ENCODE measurements at places on chromosomes 7 and 10. TPM values are rescaled to one million over a fixed set of nuclear protein-coding genes. Genes with fewer than 3 reads are reported as not detected.
A peak's percentile ranks its signal among the peaks of the same experiment; 100 is the strongest.

GRCh38 chr7:11175887-11176286 is 202.2 kb downstream of the PHF14 start:
- no peak overlapping the region for H3K27ac ChIP-seq
- H3K4me3 ChIP-seq, result no peak overlapping the region
- H3K36me3 ChIP-seq, result no peaks in the 10 kb centered on the region
- DNase-seq, result no peak
- no peaks in the 10 kb centered on the region for H3K4me1 ChIP-seq
- no peaks in the 10 kb centered on the region for H3K27me3 ChIP-seq

DNA sequence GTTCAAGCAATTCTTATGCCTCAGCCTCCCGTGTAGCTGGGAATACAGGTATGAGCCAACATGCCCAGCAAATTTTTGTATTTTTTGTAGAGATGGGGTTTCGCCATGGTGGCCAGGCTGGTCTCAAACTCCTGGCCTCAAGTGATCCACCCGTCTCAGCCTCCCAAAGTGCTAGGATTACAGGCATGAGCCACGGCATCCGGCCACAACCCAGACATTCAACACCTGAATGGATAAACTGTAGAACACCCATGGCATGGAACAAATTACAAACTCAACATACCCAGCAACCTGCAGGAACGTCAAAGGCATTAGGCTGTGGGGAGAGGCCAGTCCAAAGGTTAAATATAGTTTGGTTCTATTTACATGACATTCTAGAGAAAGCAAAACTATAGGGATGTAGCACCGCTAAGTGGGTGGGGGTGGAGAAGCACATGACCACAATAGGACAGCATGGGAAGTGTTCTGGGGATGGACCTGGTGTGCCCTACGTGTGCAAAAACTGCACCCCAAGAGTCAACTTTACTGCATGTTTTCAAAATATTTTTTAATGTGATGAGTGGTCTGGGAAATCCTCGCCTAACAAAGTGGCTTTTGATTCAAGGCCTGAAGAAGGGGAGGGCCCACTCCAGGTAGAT is 6.5 kb upstream of the PGAM2 start:
- H3K4me1 ChIP-seq, result peaks cover 13% of the 10 kb centered on the region
- no peak for DNase-seq
- peaks cover 2% of the 10 kb centered on the region for H3K36me3 ChIP-seq
- H3K4me3 ChIP-seq, result no peak overlapping the region

DNA sequence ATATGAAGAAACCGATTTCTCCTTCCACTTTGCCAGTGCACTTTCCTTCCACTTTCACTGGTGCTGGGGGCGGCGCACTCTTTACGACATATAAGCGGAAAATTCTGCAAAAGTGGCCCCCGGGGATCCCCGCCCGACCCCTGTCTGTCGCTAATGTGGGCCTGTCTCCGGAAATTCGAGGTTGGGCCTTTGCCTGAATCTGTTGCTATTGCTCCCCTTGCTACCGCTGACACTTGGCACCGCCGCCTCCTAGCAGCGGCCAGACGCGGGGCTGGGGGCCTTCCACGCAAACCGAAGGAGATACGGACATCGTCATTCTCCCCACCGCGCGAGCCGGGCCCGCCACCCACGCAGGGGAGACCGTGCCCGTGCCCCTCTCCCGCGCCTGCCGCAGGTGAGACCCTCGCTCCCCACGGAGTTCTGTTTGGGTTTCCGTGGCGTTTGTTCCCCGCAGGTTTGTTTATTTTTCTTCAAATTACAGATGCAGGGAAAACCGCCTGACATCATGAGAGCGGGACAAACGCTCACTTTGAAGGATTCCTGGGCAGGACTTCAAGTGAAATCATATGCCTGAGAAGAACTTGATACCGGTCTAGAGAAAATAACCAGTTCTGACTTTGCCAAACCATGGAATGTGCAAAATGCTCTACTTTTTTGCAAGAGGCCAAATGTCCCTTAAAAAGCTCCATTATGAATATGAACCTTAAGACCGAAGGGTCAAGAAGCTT is 5.0 kb downstream of the TWIST1 start:
- peaks cover 4% of the 10 kb centered on the region for H3K36me3 ChIP-seq
- peaks cover 4% of the 10 kb centered on the region for H3K4me1 ChIP-seq
- H3K27ac ChIP-seq, result no peak overlapping the region
- peaks cover 75% of the 10 kb centered on the region for H3K27me3 ChIP-seq
- H3K4me3 ChIP-seq, result no peak overlapping the region

GRCh38 chr7:17015598-17016031 is 133.8 kb upstream of the AGR3 start:
- no peak for DNase-seq
- no peaks in the 10 kb centered on the region for H3K27me3 ChIP-seq
- peak overlapping the region; percentile 62 for H3K27ac ChIP-seq
- peaks cover 21% of the 10 kb centered on the region for H3K4me1 ChIP-seq

DNA sequence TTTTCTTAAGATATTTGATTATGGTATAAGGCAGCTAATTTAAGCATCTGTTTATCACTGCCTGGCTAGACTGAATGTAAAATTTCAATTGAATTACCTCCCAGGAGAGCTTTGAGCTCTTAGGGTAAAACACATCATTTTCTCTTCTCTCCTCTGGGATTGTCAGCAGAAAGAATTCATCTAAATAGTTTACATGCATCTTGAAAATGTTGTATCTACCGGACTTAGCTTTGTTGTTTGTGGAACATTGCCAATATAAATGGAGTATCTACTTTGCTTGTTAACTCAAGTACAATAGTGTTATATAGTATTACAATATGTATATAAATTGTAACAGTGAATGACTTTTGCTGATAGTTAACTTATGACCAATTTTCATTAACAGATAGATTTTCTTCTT is 73.3 kb downstream of the TAF3 start:
- H3K4me1 ChIP-seq, result peaks cover 37% of the 10 kb centered on the region
- H3K27me3 ChIP-seq, result no peaks in the 10 kb centered on the region
- peaks cover 13% of the 10 kb centered on the region for H3K36me3 ChIP-seq
- no peak overlapping the region for H3K4me3 ChIP-seq
- H3K27ac ChIP-seq, result no peak overlapping the region

- H3K27ac ChIP-seq, result no peak overlapping the region
- H3K4me1 ChIP-seq, result peaks cover 2% of the 10 kb centered on the region
- no peak for DNase-seq
- H3K4me3 ChIP-seq, result no peak overlapping the region
These were observed 34.1 kb downstream of the ZNF680 start for GRCh38 chr7:64528770-64529169.

DNA sequence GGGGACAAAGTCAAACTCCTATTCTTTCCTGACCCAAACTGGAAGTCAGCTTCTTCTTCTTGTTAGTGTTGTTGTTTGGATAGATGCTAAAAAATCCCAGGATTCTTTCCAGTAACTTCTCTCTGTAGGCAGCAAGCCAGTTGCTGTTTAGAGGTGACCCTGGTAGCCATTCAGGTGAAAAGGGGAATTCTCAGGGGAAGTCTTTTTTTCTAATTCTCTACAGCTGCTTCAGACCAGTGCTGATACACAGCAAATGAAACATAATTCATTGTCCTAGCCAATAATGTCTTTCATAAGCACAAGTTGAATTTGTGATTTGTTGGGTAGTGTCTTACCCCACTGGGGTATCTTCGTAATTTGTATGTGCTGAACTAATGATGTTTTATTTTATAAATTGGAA is 357.3 kb downstream of the BBS9 start:
- H3K27me3 ChIP-seq, result no peaks in the 10 kb centered on the region
- DNase-seq, result no peak
- peak overlapping the region; percentile 19 for H3K27ac ChIP-seq
- no peak overlapping the region for H3K4me3 ChIP-seq
- peaks cover 3% of the 10 kb centered on the region for H3K36me3 ChIP-seq

DNA sequence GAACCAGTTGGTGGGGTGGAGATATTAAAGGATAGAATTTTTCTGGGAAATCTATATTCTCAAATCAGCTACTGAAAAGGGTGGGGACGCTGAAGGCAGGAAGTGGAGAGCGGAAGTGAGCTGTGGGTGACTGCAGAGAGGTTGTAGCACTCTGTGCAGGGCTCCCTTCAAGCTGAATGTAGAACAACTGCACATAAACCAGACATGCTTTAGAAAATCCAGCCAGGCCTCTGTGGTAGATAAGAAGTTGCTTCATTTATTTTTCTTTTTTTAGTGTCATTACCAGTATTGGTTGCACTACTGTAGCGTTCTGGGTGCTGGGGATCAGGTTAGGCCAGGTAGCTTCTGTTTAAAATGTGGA is 127.8 kb downstream of the CELF2 start:
- peaks cover 2% of the 10 kb centered on the region for H3K36me3 ChIP-seq
- H3K4me1 ChIP-seq, result peaks cover 82% of the 10 kb centered on the region
- no peaks in the 10 kb centered on the region for H3K27me3 ChIP-seq
- peak overlapping the region; percentile 81 for H3K4me3 ChIP-seq

- H3K27me3 ChIP-seq, result peaks cover 65% of the 10 kb centered on the region
- no peak overlapping the region for H3K4me3 ChIP-seq
- no peak overlapping the region for H3K27ac ChIP-seq
These were observed 21.2 kb downstream of the CAV1 start for GRCh38 chr7:116546054-116546453.

CHRM2 gene
- total RNA-seq, result not detected

DNAJB12 gene
- total RNA-seq, result 32.7 TPM

DNA sequence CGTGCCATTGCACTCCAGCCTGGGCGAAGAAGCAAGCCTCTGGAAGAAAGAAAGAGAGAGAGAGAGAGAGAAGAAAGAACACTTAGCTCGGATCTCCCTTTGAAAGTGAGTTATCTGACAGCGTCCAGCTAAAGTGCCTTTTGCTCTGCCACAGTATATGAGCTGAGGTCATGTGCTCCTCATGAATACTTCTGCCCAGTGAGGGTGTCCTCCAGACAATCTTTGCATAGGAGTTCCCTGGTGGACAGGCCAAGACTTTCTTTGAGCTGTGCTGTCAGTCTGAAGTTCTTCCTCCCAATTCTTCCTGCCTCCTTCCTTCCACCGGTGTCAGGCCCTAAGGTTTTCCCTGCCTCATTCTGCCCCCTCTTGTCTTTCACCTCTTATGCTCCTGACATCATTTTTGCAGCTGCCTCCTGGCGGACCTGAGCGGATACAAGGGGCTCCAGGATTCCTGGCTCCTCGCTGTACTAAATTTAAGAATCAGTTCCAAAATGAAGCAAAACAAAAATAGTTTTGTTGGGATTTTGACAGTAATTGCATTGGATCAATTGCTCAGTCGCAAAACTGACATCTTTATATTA is 31.9 kb downstream of the XRCC2 start:
- DNase-seq, result no peak
- no peak overlapping the region for H3K4me3 ChIP-seq
- H3K4me1 ChIP-seq, result no peaks in the 10 kb centered on the region
- H3K27ac ChIP-seq, result no peak overlapping the region
- H3K36me3 ChIP-seq, result no peaks in the 10 kb centered on the region

- H3K27me3 ChIP-seq, result no peaks in the 10 kb centered on the region
- no peaks in the 10 kb centered on the region for H3K4me1 ChIP-seq
- no peak for DNase-seq
- H3K4me3 ChIP-seq, result no peak overlapping the region
- H3K36me3 ChIP-seq, result no peaks in the 10 kb centered on the region
- no peak overlapping the region for H3K27ac ChIP-seq
These were observed 28.6 kb upstream of the DMBT1 start for GRCh38 chr10:122531939-122532338.

- H3K27ac ChIP-seq, result no peak overlapping the region
- no peak overlapping the region for H3K4me3 ChIP-seq
- H3K36me3 ChIP-seq, result no peaks in the 10 kb centered on the region
- DNase-seq, result no peak
- H3K4me1 ChIP-seq, result no peaks in the 10 kb centered on the region
These were observed 192.2 kb upstream of the TBX20 start for GRCh38 chr7:35446091-35446490.

- H3K4me3 ChIP-seq, result no peak overlapping the region
- H3K36me3 ChIP-seq, result peaks cover 4% of the 10 kb centered on the region
- H3K4me1 ChIP-seq, result peaks cover 23% of the 10 kb centered on the region
- H3K27me3 ChIP-seq, result peaks cover 8% of the 10 kb centered on the region
These were observed 18.2 kb downstream of the GPR146 start for GRCh38 chr7:1062296-1063294.

- no peaks in the 10 kb centered on the region for H3K27me3 ChIP-seq
- peaks cover 4% of the 10 kb centered on the region for H3K36me3 ChIP-seq
- peaks cover 21% of the 10 kb centered on the region for H3K4me1 ChIP-seq
- no peak for DNase-seq
- H3K27ac ChIP-seq, result no peak overlapping the region
These were observed 55.6 kb downstream of the GALNT11 start for GRCh38 chr7:152081088-152081487.

GRCh38 chr7:41470081-41470480 is 232.8 kb downstream of the INHBA start:
- H3K27ac ChIP-seq, result no peak overlapping the region
- H3K36me3 ChIP-seq, result no peaks in the 10 kb centered on the region
- no peak for DNase-seq
- no peak overlapping the region for H3K4me3 ChIP-seq

- H3K4me1 ChIP-seq, result no peaks in the 10 kb centered on the region
- DNase-seq, result no peak
- no peaks in the 10 kb centered on the region for H3K36me3 ChIP-seq
- peaks cover 26% of the 10 kb centered on the region for H3K27me3 ChIP-seq
- no peak overlapping the region for H3K27ac ChIP-seq
- H3K4me3 ChIP-seq, result no peak overlapping the region
These were observed 10.8 kb upstream of the JCAD start for GRCh38 chr10:30070001-30070685.

GRCh38 chr10:2681891-2682290 is 385.5 kb upstream of the PFKP start:
- DNase-seq, result no peak
- no peaks in the 10 kb centered on the region for H3K36me3 ChIP-seq
- no peak overlapping the region for H3K4me3 ChIP-seq
- H3K27me3 ChIP-seq, result peaks cover 12% of the 10 kb centered on the region
- no peak overlapping the region for H3K27ac ChIP-seq

- H3K36me3 ChIP-seq, result peaks cover 2% of the 10 kb centered on the region
- peak within 1 kb of the TSS; percentile 97 for H3K27ac ChIP-seq
- peak within 1 kb of the TSS; percentile 77 for H3K4me3 ChIP-seq
- H3K27me3 ChIP-seq, result no peaks in the 10 kb centered on the region
These were observed at the start of gene SVIL for GRCh38 chr10:29634764-29635625. TSS of gene SVIL (minus strand) at chr10:29634971. CDS start at chr10:29555058, 79,913 bp downstream.

SUV39H2 gene
- total RNA-seq, result 3.3 TPM

DNA sequence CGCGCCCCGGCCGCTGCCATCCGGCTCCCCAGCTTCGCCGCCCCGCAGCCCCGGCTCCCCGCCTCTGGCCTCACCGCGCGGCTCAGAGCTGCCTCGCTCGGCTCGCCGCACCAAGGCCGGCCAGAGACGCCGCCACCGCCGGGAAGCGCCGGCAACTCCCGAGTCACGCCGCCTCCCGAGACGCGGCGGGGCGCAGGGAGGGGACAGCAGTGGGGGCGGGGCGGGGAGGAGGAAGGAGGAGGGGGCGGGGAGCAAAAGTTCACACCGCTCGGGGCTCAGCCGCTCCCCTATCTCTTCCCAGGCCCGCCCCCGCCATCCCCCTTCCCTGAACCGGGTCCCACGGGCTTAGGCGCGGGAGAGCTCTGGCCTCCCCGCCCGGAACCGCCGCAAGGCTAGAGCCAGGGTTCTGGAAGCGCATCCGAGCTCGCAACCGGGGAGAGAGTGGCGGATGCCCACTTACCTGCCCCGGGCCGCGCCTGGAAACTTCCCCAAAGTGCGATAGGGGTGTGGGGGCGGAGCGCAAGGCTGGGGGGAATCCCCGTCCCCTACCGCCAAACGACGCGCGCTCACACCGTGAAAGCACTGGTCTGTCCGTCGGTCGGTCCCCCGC is 1.0 kb downstream of the CHST15 start:
- H3K27ac ChIP-seq, result no peak overlapping the region
- H3K36me3 ChIP-seq, result no peaks in the 10 kb centered on the region
- DNase-seq, result no peak
- peaks cover 57% of the 10 kb centered on the region for H3K27me3 ChIP-seq
- peak overlapping the region; percentile 79 for H3K4me3 ChIP-seq
